B cell (primary cell): ENCODE measurements at places on chromosomes 5 and 9. TPM values are rescaled to one million over a fixed set of nuclear protein-coding genes. Genes with fewer than 3 reads are reported as not detected.

DNA sequence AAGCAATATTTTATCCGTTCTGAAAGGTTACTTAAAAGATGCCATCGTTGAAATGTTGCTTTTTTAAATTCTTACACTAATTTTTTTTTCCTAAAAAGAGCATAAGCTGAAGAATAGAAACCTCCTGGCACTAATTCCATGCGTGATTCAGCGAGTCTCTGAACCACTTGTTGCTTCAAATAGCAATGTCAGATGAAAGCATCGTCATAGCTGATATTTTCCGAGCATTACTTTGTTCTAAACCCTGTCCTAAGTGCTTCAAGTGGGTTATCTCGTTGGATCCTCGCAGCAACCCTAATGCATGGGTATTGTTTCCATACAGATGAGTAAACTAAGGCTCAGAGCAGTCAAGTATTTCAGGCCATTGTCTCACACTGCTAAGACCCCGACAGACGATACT, 79.7 kb downstream of the CDH6 start:
- no peak for DNase-seq

GRCh38 chr5:35248843-35249780, 18.8 kb upstream of the PRLR start:
- DNase-seq: no peak

DNA sequence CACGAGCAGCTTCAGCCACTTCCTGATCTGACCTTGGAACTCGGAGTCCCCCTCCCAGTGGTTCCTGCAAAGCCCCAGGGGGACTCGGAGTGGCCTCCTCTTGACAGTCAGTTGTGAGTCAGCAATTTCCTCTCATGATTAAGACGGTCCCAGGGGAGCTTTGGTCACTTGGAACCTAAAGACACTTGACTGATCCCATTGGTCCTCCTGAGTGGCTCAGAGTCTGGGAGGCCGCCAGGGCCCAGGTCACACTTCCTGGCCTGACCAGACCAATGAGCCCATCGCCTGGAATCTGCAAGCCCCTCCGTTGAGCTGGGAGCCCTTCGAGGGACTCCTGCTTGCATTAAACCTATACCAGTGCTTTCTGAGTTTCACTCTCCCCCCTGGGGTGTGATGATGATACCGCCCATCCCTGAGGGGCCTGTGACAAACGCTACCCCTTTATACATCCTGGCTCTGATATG, 29.1 kb downstream of the TSPAN17 start:
- no peak for DNase-seq

DNA sequence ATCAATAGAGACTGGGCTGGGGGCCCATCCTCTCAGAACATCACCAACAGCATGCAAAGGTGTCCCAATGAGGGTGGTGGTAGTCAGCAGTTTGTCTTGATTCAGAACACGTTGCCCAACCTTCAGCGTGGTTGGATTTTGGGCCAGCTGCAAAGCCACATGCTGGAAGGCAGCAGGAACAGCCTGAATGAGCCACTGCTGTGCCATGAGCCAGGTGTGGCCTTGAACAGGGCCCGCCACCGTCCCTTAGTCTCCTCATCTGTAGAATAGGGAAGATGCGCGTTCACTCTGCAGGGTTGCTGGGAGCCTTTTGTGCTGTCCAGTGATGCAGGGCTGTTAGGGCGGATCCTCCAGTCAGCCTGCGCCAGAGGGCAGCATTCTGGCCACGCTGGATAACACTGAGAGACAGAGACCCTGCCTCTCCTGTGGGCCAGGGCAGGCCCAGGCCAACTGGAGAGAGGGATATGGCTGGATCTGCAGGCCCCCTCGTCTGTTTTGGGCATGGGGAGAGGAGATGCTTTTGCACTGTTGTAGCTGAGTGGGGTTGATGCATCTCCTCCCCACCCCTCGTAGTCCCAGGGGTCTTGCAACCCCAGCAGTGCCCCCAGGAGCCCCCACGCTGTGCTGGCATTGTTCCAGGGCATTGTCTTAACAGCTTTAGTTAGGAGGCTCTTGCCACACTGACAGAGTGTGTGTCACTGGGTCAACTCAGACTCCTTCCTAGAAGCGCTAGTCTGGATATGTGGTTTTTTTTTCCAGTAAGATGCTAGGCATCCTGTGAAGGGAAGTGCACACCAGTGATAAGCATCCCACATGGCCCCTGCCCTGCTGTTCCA, 42.1 kb downstream of the SLC46A2 start:
- DNase-seq: no peak

DNA sequence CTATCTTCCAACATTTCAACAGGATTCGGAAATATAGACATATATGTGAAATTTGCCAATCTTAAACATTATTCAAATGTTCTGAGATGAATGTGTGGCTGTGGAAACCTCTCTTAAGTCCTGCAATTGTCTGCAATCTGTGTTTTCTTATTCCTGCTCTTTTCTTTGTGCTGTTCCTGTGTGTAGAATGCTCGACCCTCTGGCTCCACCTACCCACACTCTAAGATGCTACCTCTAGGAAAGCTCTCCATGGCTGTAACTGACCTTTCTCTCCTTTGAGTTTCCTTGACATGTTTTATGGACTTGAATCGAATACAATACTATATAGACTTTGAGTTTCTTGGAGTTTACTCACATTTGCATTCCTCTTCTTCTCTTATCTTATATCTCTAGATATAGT, 120.6 kb upstream of the ASTN2 start:
- DNase-seq: no peak

GRCh38 chr9:99076483-99077171, 28.3 kb upstream of the TGFBR1 start:
- peak; percentile 48 for DNase-seq

DNA sequence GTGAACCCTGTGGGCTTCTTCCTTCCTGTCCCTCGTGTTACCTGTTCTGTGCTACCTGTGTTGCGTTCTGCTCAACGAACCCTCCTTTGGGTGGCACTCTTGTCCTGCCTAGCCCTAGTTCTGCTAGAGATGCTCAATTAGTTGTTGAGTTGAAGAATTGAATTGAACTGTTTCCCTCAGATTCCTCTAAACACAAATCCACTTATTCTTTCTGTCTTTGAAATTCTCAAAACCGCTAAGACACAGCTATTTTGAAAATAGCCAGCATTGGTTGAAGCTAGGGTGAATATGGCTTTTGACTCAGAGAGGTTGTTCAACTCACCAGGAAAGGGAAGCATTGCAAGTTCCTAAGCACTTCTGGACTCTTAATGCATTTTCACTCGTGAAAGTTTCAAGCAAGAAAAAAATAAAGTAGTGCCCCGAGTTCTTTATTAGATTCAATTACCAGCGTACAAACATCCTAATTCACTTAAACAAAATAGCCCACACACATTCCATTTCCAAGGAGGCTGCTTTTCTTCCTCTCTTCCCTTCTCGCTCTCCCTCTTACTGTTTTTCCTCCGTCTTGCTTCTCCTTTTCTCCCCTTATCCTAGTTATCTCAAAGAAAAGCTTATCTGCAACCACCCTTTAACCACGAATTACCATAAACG, 642 bp upstream of the ITGA1 start:
- peak; percentile 50 for DNase-seq

- no peak for DNase-seq
Measured at GRCh38 chr9:81183761-81184160, 505.6 kb downstream of the TLE1 start.

- DNase-seq: peak; percentile 86
Measured at GRCh38 chr9:131349881-131350563, 43.9 kb upstream of the PRRC2B start.

- DNase-seq: no peak
Measured at GRCh38 chr9:107486674-107487520, 2.7 kb downstream of the KLF4 start.

DNA sequence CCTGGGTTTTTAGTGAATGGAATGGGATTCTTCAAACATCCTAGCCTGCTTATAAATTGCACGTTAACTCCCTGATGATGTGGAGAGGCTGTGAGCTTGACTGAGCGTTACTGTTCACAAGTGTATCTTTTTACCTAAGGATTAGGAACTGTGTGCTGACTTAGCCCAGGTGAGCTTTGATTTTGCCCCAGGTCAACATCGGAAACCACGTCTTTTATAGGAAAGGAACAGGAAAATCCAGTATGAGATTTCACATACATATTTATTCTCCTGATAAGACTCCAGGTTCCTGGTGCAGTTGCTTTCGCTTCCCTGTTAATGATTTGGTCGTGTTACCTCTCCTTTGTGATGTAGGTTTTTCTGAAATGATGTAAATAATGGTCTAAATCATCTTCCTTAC, 103.2 kb upstream of the BASP1 start:
- DNase-seq: no peak

DNA sequence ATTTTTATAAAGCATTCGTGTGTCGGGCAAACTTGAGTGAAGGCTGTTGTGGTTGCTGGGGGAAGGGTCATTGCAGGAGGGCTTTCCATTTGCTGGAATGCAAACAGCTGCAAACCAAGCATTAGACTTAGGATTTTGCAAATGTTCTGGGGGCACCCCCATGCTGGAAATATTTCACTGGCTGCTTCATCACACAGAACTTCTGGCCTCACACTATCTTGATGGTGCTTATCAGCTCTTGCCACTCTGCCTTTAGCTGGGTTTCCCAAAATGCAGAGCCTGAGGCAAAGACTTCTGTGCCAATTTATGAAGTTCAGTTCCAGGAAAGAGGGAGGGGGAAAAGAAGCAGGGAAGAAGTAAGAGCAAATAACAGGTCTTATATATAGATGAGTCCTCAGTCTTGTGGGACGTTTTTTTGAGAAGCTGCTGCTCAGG, 8.6 kb upstream of the COL15A1 start:
- DNase-seq: no peak

GRCh38 chr5:33441241-33442177, 744 bp downstream of the TARS1 start:
- DNase-seq: peak; percentile 50

- DNase-seq: no peak
Measured at GRCh38 chr5:97242341-97242740, 59.3 kb upstream of the RIOK2 start.

DNA sequence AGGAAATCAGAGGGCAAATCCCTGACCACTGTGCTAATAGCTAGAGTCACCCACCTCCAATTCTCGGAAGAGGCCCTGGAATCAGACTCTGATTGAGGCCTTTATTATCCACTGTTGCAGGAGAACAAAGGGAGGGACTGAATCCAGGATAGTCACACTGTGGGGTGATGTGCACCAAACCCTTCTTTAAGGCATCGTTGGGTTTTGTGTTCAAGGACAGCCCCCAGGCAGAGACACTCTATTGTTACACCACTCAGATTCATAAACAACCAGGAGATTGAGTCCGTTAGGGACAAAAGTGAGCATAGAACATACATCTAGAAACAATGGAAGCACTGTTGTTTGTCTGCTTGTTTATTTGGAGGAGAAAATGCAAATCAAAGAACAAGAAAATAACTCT, 124.6 kb upstream of the TBCA start:
- no peak for DNase-seq

GRCh38 chr9:81394881-81395675, 294.3 kb downstream of the TLE1 start:
- no peak for DNase-seq

Gene PCDHA7
- not detected in 2 replicates for total RNA-seq

Gene GPR150
- total RNA-seq: 0.27 and 0.34 TPM in 2 replicates

Gene ITK
- 1.1 and 1.6 TPM in 2 replicates for total RNA-seq

Gene CCL27
- total RNA-seq: not detected in 2 replicates

Gene AK8
- total RNA-seq: 1.9 and 4.4 TPM in 2 replicates

Gene CNTRL
- total RNA-seq: 146 and 150 TPM in 2 replicates

Gene CSF2
- total RNA-seq: 0.41 TPM in 1 of 2 replicates, not detected in the other
